ENCODE measurements at places on chromosomes 7 and 10.

DNA sequence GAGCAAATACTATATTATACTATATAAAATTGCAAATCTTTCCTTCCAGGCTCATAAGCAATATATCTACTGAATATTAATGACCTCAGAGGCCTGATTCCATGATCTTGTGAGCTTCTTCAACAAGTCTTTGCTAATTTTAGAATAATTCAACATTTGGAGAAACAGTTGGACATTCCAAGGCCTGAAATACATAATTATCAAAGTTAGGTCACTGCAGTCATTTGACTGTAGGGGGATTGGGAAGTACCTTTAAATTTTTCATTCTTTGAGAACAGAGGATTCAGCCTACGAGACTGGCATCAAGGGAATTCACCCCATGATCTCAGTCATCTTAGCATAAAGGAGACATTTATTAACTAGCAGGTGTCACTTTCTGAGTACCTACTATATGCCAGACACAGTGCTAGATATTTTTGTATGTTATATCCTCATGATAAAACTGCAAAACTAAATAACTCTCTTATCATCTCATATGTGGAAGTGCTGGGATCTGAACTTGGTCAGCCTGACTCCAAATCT is 85.4 kb downstream of the DOCK4 start:
- DNase-seq = no peak

DNA sequence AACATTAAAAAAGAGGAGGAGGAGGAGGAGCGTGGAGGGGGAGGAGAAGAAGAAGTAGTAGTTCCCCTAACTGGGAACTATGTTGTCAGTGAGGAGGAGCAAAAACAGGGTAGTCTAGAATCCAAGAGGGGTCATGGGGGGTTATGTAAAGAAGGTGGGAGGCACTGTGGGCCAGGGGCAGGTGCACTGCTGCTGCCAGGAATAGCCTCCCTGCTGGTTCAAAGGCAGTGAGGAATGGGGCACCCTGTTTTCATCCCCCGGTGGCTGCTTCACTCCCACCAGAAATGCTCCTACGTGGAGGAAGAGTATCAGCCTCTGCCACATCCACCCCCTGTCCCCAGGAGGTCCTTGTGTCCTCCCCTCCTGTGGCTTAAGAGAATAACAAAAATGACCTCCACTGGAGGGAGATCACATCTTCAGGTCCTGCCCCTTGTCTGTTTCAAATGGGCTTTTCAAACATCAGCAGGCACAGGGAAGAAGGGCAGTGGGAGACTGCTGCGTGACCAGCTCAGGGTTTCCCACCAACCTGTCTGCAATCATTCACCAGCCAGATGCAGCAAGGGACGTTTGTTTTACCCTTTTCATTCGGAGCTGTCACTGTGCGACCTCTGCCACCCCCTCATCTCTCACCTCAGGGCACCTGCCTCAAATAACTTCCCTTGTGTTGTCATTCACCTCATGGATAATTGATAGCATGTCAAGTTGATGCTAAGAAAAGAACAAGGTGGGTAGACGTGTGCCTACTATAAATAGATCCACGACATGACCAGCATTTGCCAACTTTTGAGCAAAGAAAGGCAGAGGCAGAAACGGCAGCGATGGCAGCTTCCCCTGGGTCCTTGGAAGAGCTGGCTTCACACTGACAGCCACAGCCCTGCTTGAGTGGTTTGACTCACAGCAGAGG is 92.6 kb downstream of the DGKI start:
- DNase-seq = peak; percentile 35

DNA sequence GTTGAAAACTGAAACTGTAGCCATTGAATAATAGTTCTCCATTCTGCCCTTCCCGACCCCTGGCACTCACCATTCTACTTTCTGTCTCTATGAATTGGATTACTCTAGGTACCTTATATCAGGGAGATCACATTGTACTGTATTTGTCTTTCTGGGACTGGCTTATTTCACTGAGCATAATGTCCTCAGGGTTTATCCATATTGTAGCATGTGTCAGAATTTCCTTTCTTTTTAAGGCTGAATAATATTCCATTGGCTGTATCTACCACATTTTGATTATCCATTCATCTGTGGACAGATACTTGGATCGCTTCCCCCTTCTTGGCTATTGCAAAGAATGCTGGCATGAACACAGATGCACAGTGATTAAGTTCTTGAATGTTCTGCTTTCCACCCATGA is 107.4 kb downstream of the CDH23 start:
- no peak for DNase-seq

DNA sequence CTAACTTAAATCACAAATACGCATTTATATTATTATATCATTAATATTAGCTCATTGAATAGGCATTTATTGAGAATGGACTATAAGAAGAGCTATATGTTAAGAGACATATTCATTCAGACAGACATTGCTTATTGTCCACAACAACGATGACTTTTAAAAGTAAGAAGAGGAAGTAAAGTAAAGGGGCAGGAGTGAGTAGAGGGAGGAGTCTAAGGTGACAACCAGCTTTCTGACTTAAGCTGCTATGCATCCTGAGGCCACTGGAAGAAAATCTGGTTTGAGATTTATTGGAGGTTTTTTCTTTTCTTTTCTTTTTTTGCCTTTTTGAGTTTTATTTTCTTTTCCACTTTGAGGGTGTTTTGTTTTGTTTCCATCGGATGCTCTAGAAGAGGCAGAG is 723.5 kb downstream of the GRM8 start:
- no peak for DNase-seq

- DNase-seq = no peak
Observed at GRCh38 chr7:24251568-24251967, 32.4 kb upstream of the NPY start.
